ENCODE measurements at places on chromosomes 2 and 18.

DNA sequence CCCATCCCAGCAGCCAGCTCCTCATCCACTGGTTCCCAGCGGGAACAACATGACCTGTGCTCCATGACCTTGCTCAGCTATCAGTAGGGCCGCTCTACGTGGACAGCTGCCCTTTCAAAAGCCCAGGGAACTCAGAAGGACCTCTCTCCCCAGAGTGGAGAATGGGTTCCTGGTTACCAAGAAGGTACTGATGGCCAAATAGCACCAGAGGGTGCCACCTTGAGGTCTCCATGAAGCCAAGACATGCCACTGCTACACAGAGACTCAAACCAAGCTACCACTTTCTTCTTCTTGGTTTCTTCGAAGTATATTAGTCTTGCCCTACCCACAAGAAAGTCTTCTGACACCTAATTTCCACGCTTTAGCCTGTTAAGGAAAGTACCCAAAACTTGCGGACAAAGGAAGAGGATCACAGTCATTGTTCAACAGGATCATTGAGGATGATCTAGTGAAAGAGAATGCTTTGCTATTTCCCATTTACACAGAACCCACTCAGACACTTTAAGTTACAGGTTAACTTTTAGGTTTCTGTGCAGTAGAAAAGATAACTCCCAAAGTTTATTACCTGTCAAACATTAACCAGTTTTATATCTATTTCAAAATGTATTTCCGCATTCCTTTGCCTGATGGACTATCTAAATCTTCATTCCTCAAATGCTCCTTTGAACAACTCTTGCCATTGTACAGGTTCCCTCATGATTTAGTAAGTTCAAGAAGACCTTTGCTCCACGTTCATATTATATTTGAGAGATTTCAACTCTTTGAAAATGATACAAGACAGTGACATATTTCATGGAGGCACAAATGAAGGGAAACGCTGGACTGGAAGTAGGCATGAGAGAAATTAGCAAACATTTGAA, 102.2 kb downstream of the ALPK2 start:
- DNase-seq = no peak

- no peak for DNase-seq
Observed at GRCh38 chr18:76195601-76196000, 299.4 kb downstream of the ZNF516 start.

GRCh38 chr2:220665108-220665471, 907.0 kb downstream of the EPHA4 start:
- DNase-seq = no peak

DNA sequence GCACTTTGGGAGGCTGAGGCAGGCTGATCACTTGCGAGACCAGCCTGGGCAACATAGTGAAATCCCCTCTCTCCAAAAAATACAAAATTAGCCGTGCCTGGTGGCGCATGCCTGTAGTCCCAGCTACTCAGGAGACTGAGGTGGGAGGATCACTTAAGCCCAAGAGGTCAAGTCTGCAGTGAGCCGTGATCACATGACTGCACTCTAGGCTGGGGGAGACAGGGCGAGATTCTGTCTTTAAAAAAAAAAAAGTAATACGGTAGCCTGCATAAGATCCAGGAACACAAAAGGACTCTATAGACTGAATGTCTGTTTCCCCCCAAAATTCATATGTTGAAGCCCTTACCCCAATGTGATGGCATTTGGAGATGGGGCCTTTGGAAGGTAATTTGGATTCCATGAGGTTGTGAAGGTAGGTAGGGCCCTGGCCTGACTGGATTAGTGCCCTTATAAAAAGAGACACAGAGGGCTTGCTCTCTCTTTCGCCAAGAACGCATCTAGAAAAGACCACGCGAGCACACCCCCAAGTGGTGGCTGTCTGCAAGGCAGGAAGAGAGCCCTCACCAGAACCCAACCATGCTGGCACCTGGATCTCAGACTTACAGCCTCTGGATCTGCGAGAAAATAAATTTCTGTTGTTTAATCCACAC, 17.0 kb downstream of the MBOAT2 start:
- DNase-seq = no peak

- no peak for DNase-seq
Observed at GRCh38 chr2:212626371-212626918, 87.8 kb upstream of the ERBB4 start.
